Fibroblast of skin of right quadriceps (primary cell): ENCODE measurements at places on chromosomes 6 and 20.

DNA sequence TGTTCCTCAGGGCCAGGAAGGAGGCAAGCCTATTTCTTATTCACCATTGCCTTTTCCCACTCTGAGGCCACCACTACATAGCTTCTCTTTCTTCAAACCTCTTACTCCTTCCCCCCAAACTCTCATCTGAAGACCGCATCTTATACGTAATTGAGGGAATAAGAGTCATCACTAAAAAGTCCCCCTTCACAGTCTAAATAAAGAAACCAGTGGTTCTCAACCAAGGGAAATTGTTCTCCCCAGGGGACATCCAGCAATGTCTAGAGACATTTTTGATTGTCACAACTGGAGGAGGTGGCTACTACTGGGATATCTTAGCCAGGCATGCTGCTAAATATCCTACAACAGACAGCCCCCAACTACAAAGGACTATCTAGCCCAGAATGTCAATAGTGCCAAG is 327.6 kb upstream of the CNR1 start:
- no peak for DNase-seq

DNA sequence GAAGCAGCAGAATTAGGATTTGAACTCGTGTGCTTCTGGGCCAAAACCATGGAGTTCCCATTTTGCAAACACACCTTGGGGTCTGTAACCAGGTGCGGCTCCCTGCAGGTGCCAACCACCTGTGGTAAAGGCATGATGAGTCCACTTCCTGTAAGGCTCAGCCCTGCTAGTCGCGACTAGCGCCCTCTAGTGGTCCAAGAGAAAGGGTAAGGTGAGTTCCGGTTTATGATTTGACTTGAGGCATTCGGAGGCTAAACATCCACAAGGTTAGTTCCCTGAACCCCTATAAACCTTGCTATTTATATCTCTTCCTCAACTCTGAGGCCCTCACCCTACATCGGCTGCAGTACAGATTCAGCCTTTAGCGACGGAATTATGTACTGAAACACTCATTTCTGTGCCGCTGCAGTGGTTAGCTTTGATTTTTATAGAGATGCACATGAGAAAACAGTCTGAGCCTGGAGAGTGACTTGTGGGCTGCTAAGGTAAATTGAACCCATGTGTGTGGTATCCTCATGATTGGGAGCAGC is 173.4 kb downstream of the PLCB1 start:
- DNase-seq, result peak; percentile 29

- no peak for DNase-seq
These were observed 26.6 kb downstream of the NSFL1C start for GRCh38 chr20:1440024-1440423.

DNA sequence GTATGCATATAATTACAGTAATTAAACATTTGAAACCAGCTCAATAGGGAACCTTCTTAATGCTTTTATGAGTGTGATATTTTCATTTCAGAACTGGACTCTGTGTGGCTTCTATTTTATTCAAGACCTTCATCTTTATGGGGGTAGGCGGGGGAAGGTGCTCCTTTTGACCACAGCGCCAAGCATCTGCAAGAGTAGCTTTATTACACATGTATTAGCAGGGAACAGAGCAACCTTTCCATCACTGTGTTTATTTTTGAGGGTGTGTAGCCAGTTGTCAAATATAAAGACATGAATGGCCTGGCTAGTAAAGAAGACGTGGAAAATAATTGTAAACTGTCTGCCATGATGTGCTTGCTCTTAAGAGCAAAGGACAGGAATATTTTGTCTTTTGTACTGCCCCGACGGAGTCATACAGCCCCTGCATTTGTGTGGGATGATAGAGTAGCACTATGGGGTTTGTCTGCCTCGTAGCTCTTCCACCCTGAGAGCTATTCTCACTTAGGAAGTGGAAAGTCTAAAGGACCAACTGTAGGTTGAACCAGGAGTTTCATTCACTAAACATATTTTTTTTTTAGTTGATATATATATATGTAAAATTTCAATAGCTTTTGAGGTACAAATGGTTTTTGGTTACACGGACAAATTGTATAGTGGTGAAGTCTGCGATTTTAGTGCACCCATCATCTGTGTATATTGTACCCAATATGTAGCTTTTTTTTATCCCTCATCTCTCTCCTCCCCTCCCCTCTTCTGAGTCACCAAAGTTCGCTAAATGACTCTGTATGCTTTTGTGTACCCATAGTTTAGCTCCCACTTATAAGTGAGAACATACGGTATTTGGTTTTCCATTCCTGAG is 91.2 kb downstream of the CARMIL1 start:
- DNase-seq, result no peak

DNA sequence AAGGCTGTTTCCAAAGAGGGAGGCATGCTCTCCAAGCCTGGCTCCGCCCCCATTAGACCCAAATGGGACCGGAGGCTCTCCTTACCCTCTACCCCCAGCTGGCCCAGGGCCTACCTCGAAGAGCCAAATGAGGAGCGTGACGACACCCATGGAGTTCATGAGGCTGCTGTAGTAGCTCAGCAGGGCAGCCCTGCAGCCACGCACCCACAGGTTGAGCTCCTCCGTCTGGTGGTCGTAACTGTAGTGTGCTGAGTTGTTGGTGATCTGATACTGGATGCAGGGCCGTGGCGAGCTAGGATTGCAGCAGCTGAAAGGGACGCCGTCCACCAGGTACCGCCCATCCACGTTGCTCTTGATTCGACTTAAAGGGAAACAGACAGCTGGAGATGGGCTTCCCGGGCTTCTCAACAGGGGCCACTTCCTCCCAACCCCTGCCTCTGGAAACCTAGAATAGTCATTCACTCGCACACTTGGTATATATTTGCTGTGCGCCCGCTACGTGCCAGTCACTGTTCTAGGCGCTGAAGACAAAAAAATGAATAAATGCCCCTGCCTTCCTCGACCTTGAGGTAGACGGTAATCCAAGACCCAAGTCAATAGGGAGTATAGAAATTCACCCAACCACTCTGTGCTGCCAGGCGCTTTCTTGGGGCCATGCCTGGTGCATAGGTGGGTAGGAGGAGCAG is 18.0 kb downstream of the PRPH2 start:
- peak; percentile 64 for DNase-seq

- no peak for DNase-seq
These were observed 63.1 kb downstream of the TTI1 start for GRCh38 chr20:37969949-37970855.

GRCh38 chr20:7728338-7728737 is 211.9 kb downstream of the HAO1 start:
- peak; percentile 14 for DNase-seq

DNA sequence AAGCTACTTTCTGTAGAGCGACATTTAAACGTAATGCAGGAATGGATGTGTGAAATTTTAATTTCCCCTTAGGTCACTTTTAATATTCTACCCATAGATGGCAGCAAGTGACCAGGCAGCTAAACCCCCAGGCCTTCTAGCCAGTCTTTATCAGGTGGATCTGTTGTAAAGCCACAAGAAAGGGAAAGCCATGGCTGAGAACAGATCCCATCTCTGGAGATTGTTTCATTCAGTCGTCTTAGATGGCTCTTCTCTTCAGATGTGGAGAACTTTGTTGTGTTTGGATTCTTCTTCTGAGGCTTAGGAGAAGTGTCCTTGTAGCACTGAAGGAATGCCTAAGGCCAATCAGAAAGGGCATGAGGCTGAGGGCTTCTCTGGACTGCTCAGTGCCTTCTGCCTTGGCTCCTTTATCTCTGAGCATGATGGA is 15.8 kb upstream of the RNF182 start:
- peak; percentile 66 for DNase-seq

DNA sequence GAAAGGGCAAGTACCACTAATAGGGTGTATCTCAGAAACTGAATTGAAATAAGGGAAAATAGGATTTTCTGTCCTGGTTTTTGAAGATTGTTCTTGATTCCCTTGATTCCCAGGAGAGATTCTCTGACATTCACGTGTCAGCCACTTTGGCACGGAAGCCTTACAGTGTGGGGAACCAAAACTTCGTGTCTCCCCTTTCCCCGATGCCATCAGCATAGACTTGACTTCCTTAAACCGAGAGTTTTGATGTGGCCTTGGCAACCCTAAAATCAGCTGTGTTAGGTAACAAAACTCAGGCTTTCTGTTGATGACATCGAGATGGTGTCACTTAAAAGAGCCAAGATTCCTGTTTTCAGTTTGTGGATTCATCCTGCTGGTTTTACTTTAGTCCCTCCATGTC is 7.5 kb downstream of the HMGN4 start:
- DNase-seq, result no peak

GRCh38 chr6:166617359-166617758 is 9.7 kb downstream of the RPS6KA2 start:
- DNase-seq, result no peak

GRCh38 chr6:95286874-95287273 is 290.5 kb upstream of the MANEA start:
- DNase-seq, result no peak
